ENCODE measurements at places on chromosomes 13 and 19.

GRCh38 chr13:113405481-113406300 lies 41.8 kb upstream of the GRTP1 start:
- DNase-seq = no peak

GRCh38 chr13:49343255-49343654 lies 95.5 kb downstream of the CDADC1 start:
- no peak for DNase-seq

- no peak for DNase-seq
These were observed 28.7 kb upstream of the GARRE1 start for GRCh38 chr19:34225659-34226015.

DNA sequence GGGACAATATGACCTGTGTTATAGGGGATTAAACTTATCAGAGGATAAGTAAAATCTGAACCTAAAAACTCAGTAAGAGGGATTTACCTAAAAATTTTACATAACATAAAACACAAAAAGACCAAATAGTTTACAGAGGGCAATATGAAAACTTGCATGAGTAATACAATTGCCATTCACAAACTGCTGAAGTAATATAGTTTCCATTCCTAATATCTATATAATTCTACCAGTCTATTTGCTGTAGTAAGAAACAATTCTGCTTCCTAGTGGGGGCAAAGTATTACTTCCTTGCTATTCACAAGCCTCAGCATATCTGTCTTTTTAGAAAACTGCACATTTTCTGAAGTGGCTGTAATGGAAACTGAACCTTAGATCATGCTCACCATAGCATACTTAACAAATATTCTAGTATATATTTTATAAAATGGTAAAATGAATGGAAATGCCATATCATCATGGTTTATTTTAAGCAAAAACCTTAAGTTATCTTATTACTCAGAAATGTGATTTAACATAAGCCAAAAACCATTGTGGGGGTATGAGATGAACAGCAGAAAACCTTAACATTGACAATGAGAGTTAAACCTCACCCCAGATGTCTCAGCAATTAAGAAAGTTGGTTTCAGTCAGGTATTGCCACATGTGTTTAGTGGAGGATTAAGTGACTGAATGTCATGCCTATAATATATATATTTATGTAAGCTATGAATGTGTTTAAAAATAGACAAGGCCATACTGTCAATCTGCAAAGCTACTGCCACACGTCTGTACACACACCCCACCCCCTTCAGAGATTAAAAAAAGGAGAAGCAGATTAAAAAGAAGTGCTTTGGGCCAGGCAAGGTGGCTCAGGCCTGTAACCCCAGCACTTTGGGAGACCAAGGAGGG lies 136.8 kb downstream of the MIPEP start:
- peak; percentile 34 for DNase-seq

- no peak for DNase-seq
These were observed 135.7 kb downstream of the DNAJC15 start for GRCh38 chr13:43159026-43159461.

GRCh38 chr13:49539746-49540145 lies 44.0 kb downstream of the PHF11 start:
- DNase-seq = no peak

DNA sequence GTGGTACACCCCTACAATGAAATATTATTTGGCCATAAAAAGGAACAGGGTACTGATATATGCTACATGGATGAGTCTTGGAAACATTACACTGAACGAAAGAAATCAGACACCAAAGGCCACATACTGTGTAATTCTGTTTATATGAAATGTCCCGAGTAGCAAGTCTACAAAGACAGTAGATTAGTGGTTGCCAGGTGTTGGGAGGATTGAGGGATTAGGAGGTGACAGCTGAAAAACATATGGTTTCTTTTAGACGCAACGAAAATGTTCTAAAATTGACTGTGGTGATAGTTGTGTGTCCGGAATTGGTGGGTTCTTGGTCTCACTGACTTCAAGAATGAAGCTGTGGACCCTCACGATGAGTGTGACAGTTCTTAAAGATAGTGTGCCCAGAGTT lies 35.1 kb downstream of the IL17D start:
- no peak for DNase-seq

DNA sequence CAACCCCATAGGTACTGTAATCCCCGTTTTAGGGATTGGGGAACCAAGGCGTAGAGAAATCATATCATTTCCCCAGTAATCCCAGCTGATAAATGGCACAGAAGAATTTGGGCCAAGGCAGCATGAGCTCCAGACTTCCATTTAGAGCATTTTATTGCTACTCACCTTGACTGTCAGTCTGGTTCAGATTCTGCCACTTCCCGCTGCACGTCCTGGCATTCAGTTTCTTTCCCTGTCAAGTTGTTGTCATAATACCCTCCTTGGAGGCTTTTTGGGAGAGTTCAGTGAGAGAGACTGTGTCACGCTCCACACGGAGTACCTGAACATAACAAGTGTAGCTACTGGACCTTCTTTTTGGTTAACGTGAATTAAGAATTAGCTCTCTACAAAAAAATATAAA lies 7.5 kb upstream of the C1QTNF9 start:
- DNase-seq = no peak

- no peak for DNase-seq
These were observed 41.7 kb downstream of the SIAH3 start for GRCh38 chr13:45809801-45810394.

DNA sequence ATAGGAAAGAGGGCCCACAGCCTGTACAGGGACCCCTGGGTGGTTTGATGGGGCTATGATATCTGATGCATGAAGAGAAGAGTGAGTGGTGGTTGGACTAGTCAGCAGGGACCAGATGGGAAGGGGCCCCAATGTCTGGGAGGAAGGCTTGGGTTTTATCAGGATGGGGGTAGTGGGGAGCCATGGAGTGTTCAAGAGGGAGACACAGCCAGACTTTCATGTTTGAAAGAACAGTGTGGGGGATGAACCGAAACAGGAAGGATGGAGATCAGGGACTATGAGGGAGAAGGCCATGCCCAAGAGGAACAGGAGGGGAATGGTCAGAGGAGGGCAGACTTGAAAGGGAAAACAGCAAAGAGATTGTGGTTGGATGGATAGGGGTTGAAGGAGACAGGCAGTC lies 63.1 kb downstream of the UNC13A start:
- no peak for DNase-seq

DNA sequence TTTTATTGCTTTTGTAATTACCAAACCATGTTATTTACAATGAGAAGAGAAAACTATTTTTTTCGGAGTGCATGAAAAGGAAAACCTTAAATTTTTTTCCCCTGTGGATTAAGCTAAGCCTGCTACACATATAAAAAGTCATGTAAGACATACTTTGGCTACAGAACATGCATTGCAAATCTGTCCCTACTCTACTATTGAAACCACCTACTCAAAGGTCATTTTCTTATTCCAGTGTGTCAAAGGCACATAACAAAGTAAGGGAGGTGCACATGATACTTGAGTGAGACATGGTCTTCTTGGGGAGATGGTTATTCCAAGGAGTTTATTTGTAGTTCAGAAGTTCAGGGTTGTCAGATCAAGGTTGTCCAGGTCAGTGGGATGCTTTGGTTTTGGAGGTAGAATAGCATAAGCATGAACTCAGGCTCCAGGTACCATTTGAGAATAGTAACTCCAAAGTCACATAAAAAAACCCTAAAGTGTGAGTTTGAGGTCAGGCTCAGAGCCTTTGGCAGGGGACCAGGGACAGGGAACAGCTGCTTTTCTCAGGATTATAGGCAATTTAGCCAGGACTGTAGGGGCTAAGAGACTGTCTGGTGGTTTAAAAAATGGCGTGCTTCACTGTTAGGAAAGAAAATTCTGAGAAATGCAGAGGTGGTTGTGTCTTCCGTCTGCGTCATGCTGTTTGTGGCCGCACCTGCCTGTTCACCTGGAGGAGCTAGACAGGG lies 15.4 kb downstream of the FARP1 start:
- no peak for DNase-seq

DNA sequence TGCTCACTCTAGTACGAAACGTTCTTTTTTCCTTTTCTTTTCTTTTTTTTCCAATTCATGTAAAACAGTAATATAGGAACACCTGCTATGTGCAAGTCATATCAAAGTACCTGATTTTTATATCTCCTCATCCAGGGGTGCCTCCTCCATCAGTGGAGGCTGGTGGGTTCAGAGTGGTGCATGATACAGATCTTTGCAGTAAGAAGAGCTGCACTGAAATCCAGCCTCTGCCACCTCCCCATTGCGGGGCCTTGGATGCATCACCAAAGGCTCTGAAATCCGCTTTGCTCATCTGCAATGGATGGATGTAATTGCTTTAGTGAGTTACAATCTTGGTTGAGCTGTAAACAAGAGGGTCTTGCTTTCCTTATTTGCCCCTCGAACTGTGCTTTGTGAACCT lies 38.3 kb downstream of the GPR12 start:
- no peak for DNase-seq

- no peak for DNase-seq
These were observed 431.1 kb downstream of the EFNB2 start for GRCh38 chr13:106104281-106104901.

DNA sequence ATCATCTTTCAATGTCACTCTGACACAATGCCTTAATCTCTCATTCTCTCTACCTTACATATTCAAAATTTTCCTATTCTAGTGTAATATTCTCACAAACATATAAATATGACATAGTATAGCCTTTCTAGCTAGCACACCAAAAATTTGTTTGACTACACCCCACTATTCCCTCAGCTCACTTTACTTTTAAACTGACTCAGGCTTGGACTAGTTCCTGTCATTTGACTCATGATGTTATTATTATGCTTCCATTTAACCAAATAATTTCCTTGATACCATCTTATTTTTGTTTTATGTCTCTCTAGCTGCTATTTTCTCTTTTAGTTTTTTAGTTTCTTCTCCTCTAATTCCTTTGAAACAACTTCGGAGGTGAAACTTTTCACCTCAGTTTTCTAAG lies 1745.6 kb upstream of the PCDH20 start:
- DNase-seq = no peak

- no peak for DNase-seq
These were observed 3.4 kb downstream of the PCDH9 start for GRCh38 chr13:67226696-67227095.

DNA sequence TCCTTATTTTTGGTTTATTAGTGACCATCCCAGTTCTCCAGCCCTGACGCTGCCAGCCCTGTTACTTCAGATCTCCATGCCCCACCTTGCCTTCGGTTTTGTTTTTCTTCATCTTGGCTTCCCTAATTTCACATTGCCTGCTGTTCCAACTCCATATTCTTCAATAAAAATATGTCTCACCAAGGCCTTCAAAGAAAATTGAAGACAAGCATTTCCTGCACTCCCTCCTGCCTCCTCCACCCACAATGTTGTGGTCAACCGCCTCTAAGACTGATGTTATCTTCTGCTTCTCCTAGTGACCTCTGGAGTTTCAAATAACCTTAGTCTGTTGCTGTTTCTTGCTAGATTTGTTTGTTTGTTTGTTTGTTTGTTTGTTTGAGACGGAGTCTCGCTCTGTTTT lies 14.6 kb downstream of the PLD3 start:
- peak; percentile 40 for DNase-seq

DNA sequence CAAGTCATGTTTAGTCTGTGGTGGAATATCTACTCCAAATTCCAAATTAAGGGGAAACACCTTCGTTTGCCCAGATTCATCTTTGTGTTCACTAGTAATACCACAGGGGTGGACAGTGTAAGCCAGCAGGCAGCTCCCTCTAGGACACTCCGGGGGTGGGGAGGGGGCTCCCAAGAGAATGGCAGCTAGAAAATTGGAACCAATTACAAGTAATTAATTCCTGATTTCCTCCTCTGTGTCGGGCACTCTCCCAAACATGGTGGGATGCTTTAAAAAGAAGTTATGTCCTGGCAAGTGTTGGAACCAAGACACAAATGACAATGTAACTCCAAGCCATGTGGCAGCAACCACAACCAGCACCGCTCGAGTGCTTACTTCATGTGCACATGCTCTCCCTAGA lies 5.9 kb downstream of the COL4A1 start:
- DNase-seq = no peak

GRCh38 chr19:18768046-18768771 lies 22.9 kb downstream of the COMP start:
- DNase-seq = no peak

DNA sequence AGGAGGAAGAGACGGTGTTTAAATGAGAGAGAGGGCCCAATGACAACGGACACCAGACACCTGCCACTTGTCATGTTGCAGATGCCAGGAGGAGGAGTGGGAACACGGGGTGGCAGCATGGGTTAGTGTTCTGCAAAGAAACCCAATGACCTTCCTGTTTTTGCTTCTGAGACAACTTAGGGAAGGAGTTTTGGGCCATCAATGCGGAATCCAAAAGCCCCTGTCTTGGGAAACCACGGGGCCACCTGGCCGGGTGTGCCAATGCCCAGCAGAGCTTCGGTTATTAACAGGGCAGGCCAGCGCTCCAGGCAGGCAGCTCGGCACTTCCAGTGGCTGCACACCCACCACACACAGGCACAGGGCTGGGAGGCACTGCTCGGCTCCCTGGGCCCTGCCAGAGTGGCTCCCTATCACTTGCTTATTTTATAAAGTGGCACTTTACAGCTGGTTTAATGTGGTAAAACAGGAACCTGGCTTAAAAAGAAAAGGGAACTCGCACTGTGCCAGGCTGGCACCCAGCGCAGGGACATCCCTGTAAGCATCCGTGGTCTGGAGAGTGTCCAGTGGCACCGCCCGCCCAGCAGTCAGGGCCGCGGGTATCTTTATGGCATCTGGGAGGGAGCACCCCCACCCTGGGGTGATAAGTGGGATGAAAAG lies 19.1 kb downstream of the ELL start:
- no peak for DNase-seq

- peak; percentile 36 for DNase-seq
These were observed 418 bp downstream of the ZNF444 start for GRCh38 chr19:56141417-56141993.

DNA sequence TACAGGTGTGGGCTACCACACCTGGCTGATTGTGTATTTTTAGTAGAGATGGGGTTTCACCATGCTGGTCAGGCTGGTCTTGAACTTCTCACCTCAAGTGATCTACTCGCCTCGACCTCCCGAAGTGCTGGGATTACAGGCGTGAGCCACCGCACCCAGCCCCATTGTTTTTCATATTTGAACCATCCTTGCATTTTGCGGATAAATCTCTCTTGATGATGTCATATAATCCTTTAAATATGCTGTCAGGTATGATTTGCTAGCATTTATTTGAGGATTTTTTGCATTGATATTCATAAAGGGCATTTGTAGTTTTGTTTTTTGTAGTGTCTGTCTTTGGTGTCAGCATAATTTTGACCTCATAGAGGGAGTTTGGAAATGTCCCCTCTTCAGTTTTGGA lies 5.7 kb downstream of the ZNF101 start:
- DNase-seq = no peak

DNA sequence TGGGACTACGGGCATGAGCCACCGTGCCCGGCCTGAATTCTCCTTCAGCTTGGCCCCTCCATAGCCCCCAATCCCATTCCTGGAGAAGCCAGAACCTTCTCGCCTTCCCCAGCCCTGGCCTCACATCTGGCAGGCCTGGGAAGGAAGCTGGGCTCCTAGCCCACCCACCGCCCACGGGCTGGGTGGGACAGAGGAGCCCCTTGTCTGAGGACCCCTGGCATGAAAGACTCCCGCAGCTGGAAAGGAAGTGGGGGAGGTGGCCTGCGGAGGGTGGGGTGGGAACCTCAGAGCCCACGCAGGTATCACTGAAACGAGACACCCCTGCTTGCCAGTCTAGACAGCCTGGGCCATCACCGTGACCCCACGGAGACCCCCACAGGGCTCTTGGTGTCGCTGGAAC lies 7.7 kb upstream of the NANOS3 start:
- no peak for DNase-seq
